ENCODE measurements at places on chromosomes 2 and 18.

- DNase-seq, result no peak
These were observed 5.6 kb downstream of the CROCC2 start for GRCh38 chr2:240911641-240912265.

- no peak for DNase-seq
These were observed 75.9 kb downstream of the TMEM182 start for GRCh38 chr2:102837626-102838198.

GRCh38 chr2:173815772-173816171 is 149.4 kb downstream of the SP3 start:
- no peak for DNase-seq

- DNase-seq, result no peak
These were observed at the start of gene IGFBP2 for GRCh38 chr2:216632952-216633615. IGFBP2 (plus strand) TSS chr2:216633420; CDS start chr2:216633524, 104 bp downstream.

GRCh38 chr2:214077727-214078126 is 333.1 kb upstream of the VWC2L start:
- DNase-seq, result no peak
